T follicular helper cell (primary cell): ENCODE measurements at places on chromosomes 7 and 10.

GRCh38 chr7:50565977-50566376, 772 bp upstream of the DDC start:
- no peak for DNase-seq

DNA sequence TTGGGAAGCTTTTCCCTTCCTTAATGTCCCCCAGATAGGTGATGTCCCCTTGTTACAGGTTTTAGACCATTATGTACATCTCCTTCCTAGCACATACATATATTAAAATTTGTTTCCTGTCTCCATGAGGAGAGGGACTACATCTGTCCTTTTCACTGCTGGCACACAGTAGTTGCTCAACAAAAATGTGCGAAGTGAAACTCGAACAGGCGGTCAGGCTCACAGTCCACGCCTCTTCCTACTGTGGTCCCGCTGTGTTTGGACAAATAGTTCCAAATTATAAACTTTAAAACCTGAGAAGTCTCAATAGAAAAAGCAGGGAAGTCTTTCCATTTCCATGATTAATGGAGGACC, 1.2 kb upstream of the HHEX start:
- DNase-seq: no peak

DNA sequence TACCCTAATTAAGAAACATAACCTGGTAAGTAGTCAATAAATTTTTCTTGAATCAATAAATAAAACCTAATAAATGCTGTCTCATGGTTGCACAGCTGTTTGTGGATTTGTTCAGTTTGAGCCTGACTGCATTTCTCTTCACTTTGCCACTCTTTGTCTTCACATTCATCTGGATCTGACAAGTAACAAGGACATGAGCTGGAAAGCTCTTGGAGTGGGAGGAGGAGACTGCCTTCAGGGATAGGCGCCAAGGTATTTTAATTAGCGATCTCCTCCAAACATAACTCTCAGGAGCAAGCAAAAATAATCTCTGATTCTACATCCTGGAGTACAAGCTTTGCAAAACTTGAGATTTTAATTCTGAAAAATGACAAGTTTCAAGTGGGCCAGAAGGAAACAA, 251.0 kb downstream of the BMPER start:
- DNase-seq: no peak

- DNase-seq: peak; percentile 10
Observed at GRCh38 chr7:7201578-7202374, 19.4 kb downstream of the C1GALT1 start.

GRCh38 chr7:156524818-156525597, 115.6 kb upstream of the RNF32 start:
- DNase-seq: no peak

GRCh38 chr10:77252380-77253146, 385.0 kb downstream of the KCNMA1 start:
- DNase-seq: no peak

- DNase-seq: no peak
Observed at GRCh38 chr7:75921479-75921878, 6.5 kb downstream of the POR start.

GRCh38 chr10:73884017-73884416, 9.7 kb upstream of the CAMK2G start:
- DNase-seq: no peak

GRCh38 chr7:94426980-94427875, 32.5 kb downstream of the COL1A2 start:
- no peak for DNase-seq

GRCh38 chr7:105637755-105638154, 56.5 kb upstream of the EFCAB10 start:
- no peak for DNase-seq

DNA sequence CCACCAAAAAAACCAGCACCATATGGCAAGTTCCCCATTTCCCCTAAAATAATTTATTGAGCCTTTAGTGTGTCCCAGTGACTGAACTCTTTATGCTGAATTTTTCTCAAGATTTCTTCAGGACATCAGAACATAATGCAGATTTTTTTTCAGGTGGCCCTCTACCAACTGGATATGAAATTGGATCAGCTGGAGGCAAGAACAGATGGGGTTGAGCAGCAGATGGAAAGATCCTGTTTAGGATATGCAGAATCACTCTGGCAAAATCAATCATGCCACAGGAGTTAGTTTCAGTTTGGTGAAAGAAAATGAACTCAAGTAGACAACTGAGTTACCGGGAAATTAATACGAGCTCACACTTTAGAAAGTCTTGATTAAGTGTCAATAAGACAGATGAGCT, 761.5 kb upstream of the C7orf33 start:
- no peak for DNase-seq

- DNase-seq: no peak
Observed at GRCh38 chr7:78329001-78329655, 530.6 kb downstream of the PHTF2 start.

DNA sequence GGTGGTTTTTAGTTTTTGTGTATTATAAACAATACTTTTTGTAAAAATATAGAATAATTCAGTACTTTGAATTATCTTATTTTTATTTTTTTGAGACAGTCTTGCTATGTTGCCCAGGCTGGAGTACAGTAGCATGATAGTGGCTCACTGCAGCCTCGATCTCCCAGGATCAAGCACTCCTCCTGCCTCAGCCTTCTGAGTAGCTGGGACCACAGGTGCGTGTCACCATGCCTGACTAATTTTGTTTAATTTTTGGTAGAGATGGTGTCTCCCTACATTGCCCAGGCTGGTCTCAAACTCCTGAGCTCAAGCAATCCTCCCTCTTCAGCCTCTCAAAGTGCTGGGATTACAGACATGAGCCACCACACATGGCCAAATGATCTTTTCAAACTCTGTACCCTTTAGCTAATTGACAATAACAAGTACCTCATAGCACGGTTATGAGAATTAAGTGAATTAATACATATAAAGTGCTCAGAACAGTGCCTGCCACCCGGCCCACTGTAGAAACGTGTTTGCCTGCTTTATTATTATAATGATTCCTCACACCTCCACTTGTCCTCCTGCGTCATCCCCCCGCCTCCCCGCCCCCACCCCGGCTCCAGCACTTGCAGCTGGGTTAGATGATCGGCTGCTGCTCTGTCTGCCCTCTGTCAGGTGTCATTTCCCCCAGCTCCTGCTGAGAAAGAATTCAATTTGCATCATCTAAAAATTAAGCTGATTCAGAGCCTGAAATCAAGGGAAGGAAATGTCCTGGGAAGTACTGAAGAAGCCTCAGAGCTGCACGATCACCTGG, 53.6 kb upstream of the NRF1 start:
- DNase-seq: no peak

GRCh38 chr10:126373972-126374371, 14.3 kb downstream of the ADAM12 start:
- no peak for DNase-seq

- no peak for DNase-seq
Observed at GRCh38 chr7:89029864-89030263, 234.3 kb upstream of the TEX47 start.

- no peak for DNase-seq
Observed at GRCh38 chr7:36663481-36663880, 60.8 kb downstream of the AOAH start.

DNA sequence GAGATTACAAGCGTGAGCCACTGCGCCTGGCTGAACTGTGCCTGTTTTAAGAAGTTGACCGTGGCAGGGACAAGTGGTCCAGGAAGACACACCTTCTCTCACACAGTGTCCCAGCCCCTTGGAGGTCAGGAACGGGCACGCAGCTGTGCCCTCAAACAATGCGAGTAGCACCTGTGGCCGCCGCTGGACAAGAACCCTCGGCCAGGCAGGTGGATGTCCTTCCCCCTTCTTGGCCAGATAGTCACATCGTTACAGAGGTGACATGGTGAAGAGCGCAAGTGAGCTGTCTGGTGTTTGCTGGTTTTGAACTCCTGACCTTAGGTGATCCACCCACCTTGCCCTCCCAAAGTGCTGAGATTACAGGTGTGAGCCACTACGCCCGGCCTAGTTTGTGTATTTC, 8.8 kb downstream of the ZFAND2A start:
- no peak for DNase-seq

GRCh38 chr10:62054408-62054807, 152.9 kb downstream of the ARID5B start:
- DNase-seq: no peak

GRCh38 chr10:79910344-79910743, 38.6 kb downstream of the SFTPD start:
- no peak for DNase-seq

GRCh38 chr7:42240416-42240815, 3.4 kb upstream of the GLI3 start:
- DNase-seq: no peak

DNA sequence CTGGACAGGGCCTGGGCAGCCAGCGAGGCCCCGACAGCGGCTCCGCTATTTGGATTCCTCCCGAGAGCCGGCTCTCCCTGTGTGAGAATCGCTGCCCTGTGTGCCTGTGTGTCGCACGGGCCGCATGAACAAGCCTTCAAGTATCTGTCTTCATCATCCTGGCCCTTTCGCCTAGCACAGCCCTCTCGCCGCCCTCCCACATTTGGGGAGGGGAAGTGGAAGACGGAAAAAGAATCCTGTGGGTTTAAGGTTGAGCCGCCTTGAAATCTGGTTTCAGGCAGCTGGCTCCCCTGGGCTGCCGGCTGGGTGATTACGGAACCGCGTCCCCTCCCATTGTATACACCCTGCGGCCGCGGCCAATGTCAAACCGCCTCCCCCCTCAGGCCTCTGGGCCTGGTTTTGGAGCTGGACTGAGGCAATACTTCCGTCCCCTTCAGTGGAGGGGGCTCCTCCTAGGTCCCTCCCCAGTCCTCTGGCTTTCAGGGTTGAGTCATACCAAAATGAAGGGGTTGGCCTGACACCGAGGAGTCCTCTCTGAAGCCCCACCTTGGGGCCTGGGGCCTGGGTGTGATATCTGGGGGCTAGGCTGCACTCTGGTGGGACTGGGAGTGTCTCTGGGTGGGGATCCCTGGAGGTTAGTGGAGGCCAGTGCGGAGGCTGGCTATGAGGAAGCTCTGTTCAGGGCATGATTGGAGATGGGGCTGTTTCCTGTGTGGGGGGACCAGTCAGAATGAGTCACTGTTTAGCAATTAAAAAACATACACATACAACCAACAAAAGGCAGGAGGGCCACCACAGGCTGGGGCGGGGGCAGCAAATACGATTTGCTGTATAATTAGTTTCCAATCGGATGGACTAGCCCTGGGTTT, 1.7 kb downstream of the TRIM8 start:
- DNase-seq: peak; percentile 65

DNA sequence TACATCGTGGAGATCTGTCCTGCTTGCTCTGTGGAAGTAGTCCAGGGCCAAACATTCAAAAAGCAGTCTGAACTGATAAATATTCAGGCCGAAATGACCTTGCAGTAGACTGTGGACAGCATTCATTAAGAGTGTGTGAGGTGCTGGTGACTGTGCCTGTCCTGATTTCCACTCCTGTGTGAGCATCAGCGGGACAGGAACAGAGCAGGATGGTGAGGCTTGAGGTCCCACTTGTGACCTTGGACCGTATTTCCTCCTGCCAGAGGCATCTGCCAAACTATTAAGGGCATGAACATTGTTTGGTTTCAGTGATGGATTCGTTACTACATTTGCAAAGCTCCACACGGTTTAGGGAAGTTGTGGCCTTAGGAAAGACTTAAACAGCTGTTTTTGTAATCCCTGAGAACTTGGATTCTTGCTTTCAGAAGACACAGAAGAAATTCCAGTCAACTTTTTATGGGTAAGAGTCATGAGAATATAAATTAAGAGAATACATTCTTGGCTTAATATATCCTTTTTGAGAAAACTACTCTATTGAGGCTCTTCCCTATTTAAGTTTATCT, 32.8 kb downstream of the CCNY start:
- no peak for DNase-seq

GRCh38 chr7:83119026-83119382, 43.7 kb downstream of the PCLO start:
- no peak for DNase-seq

- DNase-seq: no peak
Observed at GRCh38 chr10:30433306-30433729, 666 bp upstream of the MAP3K8 start.
